Globus pallidus (tissue), 1 donor: ENCODE measurements at places on chromosomes 4 and X.

DNA sequence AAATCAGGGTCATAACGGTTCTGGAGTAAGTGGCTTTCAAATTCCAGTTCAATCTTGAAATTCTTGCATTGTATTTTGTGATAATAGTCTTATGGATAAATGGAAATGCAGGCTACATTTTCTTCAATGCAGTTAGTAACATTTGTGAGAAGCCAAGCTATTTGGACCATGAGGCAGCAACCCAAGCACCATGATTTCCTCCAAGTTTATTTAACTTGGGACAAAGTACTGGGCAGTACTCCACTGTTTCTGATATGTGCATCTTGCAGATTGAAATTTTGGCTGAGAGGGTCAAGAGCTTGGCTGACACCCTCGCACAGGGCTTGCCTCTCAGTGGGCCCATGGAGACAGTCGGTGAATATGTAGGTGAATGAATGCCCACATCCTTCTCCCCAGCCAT lies 39.9 kb downstream of the CNGA2 start:
- no peak for DNase-seq

GRCh38 chr4:168917138-168917779 lies 92.8 kb downstream of the CBR4 start:
- DNase-seq = peak; percentile 20

- DNase-seq = no peak
Observed at GRCh38 chrX:69109706-69110105, 55.5 kb downstream of the PJA1 start.

DNA sequence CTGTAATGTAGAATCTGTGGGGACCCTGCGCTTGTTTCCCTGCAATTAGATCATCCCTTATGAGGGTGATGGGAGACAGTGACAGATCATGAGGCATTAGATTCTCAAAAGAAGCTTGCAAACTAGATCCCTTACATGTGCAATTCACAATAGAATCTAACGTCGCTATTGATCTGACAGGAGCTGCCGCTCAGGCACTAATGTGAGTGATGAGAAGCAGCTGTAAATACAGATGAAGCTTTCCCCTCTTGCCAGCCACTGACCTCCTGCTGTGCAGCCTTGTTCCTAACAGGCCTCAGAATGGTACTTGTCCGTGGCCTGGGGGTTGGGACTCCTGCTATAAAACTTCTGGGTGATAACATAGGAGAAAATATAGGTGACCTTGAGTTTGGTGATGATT lies 1076.8 kb downstream of the PDHA2 start:
- DNase-seq = no peak

DNA sequence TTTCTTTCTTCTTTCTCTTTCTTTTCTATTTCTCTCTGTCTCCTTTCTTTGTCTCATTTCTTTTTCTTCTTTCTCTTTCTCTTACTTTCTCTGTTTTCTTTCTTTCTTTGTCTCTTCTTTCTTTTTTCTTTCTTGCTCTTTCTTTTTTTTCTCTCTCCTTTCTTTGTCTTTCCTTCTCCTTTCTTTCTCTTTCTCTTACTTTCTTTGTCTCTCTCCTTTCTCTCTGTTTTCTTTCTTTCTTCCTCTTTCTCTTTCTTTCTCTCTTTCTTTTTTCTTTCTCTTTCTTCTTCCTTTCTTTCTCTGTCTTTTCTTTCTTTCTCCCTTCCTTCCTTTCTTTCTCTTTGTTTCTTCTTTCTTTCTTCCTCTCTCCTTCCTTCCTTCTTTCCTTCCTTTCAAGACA lies 184.8 kb downstream of the CRLF2 start:
- DNase-seq = no peak

GRCh38 chr4:61909031-61909430 lies 708.9 kb downstream of the ADGRL3 start:
- DNase-seq = no peak

DNA sequence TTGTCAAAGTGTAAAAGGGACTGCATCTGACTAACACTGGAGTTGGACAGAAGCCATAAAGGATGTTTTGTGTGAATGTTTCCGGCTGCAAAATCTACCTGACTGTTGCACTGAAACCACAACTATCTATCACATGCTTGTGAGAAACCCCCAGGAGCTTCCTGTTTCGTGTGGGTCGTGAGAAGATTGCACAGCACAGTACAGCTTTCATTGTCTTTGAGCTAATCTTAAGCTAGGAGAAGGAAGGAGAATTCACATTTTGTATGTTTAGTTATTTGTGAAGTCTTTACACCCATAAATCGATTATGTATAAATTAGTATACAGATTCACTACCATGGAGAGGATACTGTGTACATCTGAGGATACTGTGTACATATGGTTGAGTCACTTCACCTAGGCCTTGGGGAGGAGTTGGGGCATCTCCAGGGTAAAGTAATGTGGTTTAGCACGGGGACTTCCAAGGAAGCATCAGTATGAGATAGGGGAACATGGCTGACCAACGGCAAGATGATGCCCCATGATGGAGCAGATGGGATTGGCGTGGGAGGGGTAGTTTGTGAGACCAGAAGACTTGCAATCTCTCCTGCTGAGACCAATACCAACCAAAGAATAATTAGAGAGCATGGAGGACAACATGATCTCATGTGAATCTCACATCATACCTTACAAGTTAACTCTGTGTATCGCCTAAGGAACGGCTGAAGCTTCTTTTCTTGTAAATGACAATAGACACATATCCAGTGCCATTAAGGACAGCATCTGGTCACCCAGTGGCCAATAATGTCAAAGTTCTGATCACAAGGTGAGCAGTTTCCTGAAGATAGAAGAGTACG lies 43.1 kb upstream of the FAM9C start:
- DNase-seq = no peak

DNA sequence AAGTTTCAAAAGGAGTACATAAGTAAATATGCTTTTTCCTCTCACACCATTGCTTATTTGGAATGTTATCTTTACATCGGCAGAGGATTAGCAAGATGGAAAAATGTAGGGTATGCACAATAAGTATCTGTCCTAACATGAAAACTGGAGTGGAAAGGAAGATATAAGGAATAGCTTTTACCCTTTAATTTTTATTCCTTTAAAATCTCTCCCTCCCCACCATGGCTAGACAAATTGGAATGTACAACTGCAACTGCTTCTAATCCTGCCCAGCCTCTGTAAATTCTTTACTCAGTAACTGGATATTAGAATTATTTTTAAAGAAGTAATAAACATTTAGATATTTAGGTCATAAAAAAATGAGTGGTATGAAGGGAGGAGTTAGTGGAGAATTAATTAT lies 171.5 kb downstream of the PCDH18 start:
- DNase-seq = no peak

GRCh38 chrX:131778269-131779218 lies 234.7 kb downstream of the OR13H1 start:
- no peak for DNase-seq

DNA sequence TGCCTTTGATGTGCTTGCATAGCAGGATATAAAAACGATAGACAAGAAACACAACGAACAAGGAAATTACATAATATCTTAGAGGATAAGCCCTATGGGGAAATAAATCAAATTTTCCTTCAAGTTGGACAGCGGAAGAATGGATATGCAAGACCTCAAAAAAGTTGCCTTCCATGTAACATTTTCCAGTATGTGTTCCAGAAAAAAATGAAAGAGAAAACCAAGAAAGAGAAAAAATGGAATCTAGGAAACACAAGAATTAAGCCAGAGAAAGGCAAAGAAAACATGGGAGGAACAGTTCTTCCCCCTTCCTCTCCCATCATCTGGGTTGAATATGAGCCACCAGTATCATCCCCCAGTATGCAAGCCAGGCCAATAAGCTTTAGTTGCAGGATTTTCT lies 34.6 kb upstream of the MID1 start:
- no peak for DNase-seq

GRCh38 chrX:134244043-134244442 lies 7.1 kb downstream of the CCDC160 start:
- DNase-seq = no peak

DNA sequence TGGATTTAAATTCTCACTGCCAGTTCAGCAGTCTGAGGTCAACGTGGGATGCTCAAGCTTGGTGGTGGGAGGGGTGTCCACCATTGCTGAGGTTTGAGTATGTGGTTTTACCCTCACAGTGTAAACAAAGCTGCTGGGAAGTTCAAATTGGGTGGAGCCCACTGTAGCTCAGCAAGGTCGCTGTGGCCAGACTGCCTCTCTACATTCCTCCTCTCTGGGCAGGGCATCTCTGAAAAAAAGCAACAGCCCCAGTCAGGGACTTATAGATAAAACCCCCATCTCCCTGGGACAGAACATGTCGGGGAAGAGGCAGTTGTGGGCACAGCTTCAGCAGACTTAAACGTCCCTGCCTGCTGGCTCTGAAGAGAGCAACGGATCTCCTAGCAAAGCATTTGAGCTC lies 14.9 kb upstream of the RRAGB start:
- no peak for DNase-seq

GRCh38 chr4:2623442-2623841 lies 87.0 kb downstream of the FAM193A start:
- no peak for DNase-seq

GRCh38 chr4:185005219-185005819 lies 13.0 kb upstream of the HELT start:
- peak; percentile 62 for DNase-seq

DNA sequence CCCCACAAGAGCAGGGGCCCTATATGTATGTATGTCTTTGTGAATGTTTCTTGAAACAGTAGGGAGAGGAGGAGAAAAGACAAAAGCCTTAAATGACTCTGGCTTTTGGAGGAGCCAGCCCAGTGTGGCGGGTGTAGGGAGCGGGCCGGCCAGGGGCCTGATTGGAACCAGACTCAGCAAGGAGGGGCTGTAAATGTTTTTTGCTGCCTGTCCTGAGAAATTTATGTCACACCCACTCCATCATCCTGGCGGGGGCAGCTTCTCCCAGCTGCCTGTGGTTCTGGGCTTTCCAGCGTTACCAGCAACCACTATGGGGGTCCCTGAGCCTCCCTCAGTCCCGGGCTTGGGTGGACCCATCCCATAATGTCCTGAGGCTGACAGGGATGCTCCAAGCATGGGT lies 130.8 kb downstream of the PJA1 start:
- DNase-seq = no peak

DNA sequence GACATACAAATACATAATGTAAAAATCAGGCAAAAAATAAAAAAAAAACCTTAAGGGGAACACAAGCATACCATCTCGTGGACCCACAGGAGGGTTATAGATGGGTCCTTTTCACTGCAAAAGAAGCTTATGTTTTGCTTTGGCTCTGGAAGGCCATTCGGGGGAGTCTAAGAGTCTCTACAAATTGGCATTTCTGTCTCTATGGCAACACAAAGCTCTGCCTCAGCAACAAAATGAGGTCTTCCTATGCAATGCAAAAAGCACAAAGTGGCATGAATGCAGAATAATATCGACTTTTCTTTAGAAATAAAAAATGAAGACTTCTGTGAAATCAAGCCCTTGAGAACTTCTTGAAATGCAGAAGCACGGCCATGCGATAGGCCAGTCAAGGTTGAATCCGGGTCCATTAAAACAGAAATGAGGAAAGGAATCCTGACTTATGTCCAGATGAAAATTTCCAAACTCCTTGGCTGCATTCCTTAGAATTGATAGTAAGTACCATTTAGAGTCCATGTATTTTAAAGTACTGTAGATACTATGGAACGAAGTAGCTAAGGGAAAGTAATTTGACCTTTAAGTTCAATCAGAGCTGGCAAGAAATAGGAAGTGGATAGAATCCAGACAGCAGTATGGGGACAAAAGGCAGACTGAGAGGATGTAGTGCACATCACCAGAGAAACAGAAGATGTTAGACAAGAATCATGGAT lies 63.7 kb upstream of the PDLIM3 start:
- DNase-seq = no peak

GRCh38 chr4:33054161-33054560 lies 2334.0 kb downstream of the PCDH7 start:
- no peak for DNase-seq
